ENCODE measurements at places on chromosomes 6 and 20.

- DNase-seq: peak; percentile 83
Observed at GRCh38 chr6:13454286-13455221, 32.8 kb downstream of the GFOD1 start.

DNA sequence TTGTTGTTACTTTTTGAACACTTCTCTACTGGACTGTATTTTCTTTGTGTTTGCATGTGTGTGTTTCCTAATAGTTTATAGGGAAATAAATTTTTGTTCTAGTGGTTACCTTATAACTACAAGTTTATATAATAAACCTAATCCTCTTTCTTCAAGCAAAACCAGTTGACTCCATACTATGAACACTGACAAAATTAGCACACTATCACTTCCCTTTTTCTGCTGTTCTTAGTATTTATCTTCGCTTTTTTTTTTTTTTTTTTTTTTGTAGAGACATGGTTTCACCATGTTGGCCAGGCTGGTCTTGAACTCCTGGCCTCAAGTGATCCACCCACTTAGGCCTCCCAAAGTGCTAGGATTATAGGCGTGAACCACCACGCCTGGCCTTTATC lies 25.0 kb upstream of the C6orf62 start:
- no peak for DNase-seq

- DNase-seq: no peak
Observed at GRCh38 chr6:148814082-148814790, 67.4 kb downstream of the UST start.

GRCh38 chr6:146857980-146858347 lies 259.2 kb downstream of the ADGB start:
- DNase-seq: no peak
